ENCODE measurements at places on chromosomes 3 and 15. TPM values are rescaled to one million over a fixed set of nuclear protein-coding genes. Genes with fewer than 3 reads are reported as not detected.

Gene NIPA2
- total RNA-seq, result 114 TPM

Gene CAV3
- not detected for total RNA-seq

Gene FRMD5
- total RNA-seq, result 4.6 TPM

Gene LPP
- total RNA-seq, result 8.5 TPM

Gene MINAR1
- 0.37 TPM for total RNA-seq

Gene PAK2
- 41.3 TPM for total RNA-seq

Gene TRH
- not detected for total RNA-seq

Gene C3orf80
- total RNA-seq, result 2.1 TPM

Gene SLC24A5
- total RNA-seq, result not detected

Gene IDH3A
- 81.2 TPM for total RNA-seq

Gene ROBO1
- 15.9 TPM for total RNA-seq

Gene PDZRN3
- total RNA-seq, result not detected

Gene TGM5
- total RNA-seq, result not detected

Gene APBA2
- total RNA-seq, result 18.1 TPM

Gene LRRC28
- total RNA-seq, result 13.4 TPM

Gene SENP7
- total RNA-seq, result 2.0 TPM

Gene HOMER2
- 12.0 TPM for total RNA-seq

Gene TMEM207
- not detected for total RNA-seq

Gene SLITRK3
- not detected for total RNA-seq

Gene IL17RE
- 0.88 TPM for total RNA-seq

Gene SAXO2
- 3.3 TPM for total RNA-seq

Gene VGLL3
- total RNA-seq, result 8.8 TPM

Gene DUOXA2
- not detected for total RNA-seq

Gene LDHAL6B
- total RNA-seq, result not detected

Gene ALG1L2
- not detected for total RNA-seq

Gene TF
- total RNA-seq, result 0.93 TPM

Gene ARPP21
- not detected for total RNA-seq

Gene IL17RB
- total RNA-seq, result 0.92 TPM

Gene PLA1A
- 0.27 TPM for total RNA-seq

Gene IL20RB
- 0.76 TPM for total RNA-seq

Gene SUCNR1
- total RNA-seq, result 0.17 TPM

Gene DTX3L
- 6.0 TPM for total RNA-seq

Gene AGBL1
- total RNA-seq, result not detected

Gene ZNF35
- 7.3 TPM for total RNA-seq

Gene DOCK3
- 0.38 TPM for total RNA-seq

Gene MEX3B
- total RNA-seq, result 4.0 TPM

Gene IL17RD
- total RNA-seq, result 0.83 TPM

Gene DALRD3
- 22.3 TPM for total RNA-seq

Gene NKIRAS1
- 8.0 TPM for total RNA-seq

Gene TSPAN3
- total RNA-seq, result 470 TPM

Gene GATM
- total RNA-seq, result 2.2 TPM

Gene GOLGA6L7
- not detected for total RNA-seq

Gene STAB1
- total RNA-seq, result not detected
